ENCODE measurements at places on chromosomes 3 and 15.

DNA sequence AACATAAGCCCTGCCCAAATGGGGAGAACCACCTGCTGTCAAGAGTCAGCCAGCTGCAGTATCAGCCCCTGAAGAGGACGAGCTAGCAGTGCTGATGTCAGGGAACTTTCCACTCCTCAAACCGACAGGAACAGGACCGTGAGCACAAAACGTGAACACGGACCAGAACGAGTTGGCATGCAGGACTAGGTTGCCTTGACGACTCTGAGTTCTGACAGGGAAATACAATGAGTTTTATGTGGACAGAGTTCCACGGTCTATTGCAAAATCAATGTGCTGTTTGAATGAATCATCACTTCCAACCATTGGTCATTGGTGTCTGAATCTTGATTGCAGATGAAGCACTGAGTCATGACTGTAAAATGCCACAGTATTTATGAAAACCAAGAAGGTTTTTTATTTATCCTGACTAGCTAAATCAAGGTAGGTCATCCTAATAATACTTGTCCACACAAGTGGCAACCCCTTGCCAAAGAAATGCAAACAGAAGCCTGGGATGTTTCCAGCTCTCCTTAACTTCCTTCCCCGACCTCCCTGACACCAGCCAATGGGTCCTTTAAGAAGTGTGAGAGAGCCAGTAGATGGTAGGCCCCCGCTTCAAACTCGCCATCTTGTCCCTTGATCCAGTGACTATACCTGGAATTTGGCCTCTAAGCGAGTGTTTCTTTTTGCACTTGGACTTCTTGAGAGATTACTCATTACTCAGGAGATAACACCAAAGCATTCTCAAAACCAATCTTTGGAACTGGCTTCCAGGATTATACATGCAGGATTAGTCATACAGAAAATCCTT is 119.6 kb downstream of the ASB7 start:
- DNase-seq, result no peak

DNA sequence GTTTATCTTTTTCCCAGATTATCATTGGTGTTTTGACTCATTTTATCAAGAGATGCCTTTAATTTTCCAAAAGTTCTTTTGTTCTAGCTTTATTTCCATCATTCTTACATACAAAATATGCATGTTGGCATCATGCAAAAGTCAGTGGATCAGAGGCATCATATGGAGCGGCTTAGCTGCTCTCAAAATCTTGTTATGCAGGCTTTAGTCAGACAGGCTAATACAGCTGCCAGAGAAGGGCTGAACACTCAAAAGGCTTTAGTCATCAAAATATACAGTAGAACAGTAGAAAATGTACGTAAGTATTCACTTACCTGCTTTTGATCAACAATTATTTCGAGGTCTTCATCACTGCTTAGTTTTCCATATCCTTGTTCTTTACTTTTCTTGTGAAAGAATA is 65.5 kb downstream of the PEX5L start:
- DNase-seq, result peak; percentile 84

- DNase-seq, result no peak
Measured at GRCh38 chr15:66716656-66717020, 14.6 kb downstream of the SMAD6 start.

DNA sequence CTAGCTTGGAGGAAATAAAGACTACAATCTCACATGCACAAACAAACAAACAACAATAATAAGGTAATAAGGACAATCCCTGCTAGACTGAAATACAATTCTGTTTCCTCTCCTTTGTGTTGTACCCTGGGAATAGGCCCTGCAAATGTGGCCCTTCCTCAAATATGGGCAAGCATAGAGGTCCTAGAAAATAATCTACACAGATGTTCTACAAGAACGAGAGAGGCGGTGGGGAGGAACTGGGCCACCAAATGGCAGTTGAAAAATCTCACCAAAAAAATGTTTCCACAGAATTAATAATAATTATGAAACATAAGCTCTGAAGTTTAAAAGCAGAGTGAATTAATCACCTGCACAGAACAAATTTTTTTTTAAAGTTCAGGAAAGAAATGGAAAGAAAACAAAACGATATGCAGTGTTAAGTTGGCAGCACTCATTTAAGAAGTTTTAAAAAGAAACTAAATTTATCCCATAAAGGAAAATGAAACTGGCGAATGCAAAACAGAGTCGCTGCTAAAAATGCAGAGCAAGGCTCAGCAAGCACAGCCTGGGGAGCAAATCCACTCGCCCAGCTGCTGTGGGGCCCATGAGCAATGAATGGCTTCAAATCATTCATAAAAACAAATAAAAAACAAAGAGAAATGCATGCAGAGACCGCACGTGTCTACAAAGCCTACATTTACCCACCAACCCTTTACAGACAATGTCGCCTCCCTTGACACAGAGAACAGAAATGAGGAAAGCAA is 475.4 kb downstream of the OCA2 start:
- no peak for DNase-seq

DNA sequence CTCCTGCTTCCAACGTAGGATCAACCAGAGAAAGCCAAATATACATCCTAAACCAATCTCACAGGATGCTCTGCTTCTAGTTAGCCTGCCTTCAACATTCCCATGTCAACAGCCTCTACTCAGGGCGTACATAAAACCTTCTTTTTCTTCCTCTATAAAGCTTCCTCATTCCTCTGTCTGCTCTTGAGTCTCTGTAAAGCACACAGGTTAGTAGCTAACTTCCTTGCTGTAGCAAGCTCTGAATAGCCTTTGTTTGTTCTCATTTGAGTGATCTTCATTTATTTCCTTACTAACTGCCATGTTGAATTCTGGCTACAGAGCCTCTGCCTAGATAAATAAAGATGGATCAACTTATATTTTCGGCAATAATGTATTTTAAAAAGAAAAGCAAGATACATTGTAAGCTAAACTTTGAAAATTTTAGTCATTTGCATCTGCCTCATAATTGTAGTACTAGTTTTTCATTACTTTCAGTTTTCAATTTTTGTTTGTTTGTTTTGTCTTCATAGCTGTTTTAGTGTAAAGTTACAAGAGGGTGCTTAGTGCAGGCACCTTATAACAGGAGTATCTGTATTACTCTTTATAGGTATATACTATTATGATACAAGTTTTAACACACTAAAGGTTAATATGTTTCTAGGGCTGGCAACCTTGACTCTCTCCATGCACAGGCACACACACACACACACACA is 498.2 kb downstream of the PYDC2 start:
- no peak for DNase-seq

- DNase-seq, result peak; percentile 32
Measured at GRCh38 chr15:57537072-57537471, 54.6 kb upstream of the MYZAP start.

GRCh38 chr3:148833223-148833622 is 5.6 kb downstream of the CPB1 start:
- DNase-seq, result no peak

- DNase-seq, result peak; percentile 54
Measured at GRCh38 chr3:49607105-49607591, 52.9 kb downstream of the BSN start.

GRCh38 chr3:63961891-63962290 is 49.7 kb upstream of the SCAANT1 start:
- peak; percentile 54 for DNase-seq

Measured in pons (tissue), 1 donor.